ENCODE measurements at places on chromosomes 3 and 15. TPM values are rescaled to one million over a fixed set of nuclear protein-coding genes. Genes with fewer than 3 reads are reported as not detected.
A peak's percentile ranks its signal among the peaks of the same experiment; 100 is the strongest.

Gene CCDC13
- 5.3 TPM for total RNA-seq

Gene LRIG1
- total RNA-seq, result 43.9 TPM

Gene SYNM
- 108 TPM for total RNA-seq

DNA sequence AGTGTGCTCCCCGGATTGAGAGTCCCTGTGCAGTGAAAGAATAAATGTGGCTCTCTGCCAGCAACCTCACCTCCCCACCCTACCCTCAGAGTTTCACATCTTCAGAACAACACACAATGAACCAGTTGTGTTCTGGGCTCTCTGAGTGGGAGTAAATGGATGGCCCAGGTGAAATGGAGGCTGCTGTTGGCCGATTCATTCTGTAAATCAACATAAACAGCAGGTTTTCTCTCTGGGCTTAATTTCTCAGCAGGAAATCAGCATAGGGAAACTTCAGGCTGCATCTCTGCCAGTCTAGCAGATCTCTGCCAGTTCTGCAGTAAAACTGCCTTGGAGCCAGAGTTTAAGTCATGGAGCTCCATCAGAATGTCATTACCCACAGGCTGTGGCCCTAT lies 54.6 kb upstream of the FURIN start:
- no peak for DNase-seq

GRCh38 chr15:68816795-68817303 lies 3.8 kb downstream of the ANP32A start:
- DNase-seq, result peak; percentile 60

- DNase-seq, result no peak
Measured at GRCh38 chr3:49296781-49297411, 19.9 kb upstream of the C3orf62 start.

- DNase-seq, result no peak
Measured at GRCh38 chr3:159253860-159254259, 452.0 kb downstream of the MFSD1 start.

GRCh38 chr3:132592216-132592615 lies 4.9 kb upstream of the ACKR4 start:
- DNase-seq, result no peak
